ENCODE measurements at places on chromosomes 11 and 22. TPM values are rescaled to one million over a fixed set of nuclear protein-coding genes. Genes with fewer than 3 reads are reported as not detected.

SMCO4 gene
- total RNA-seq, result 1.6 TPM

EFCAB6 gene
- 1.7 TPM for total RNA-seq

RGL4 gene
- not detected for total RNA-seq

DCPS gene
- 30.1 TPM for total RNA-seq

CLMP gene
- 65.3 TPM for total RNA-seq

OR4S2 gene
- total RNA-seq, result not detected

TENM4 gene
- total RNA-seq, result 0.06 TPM

PANX1 gene
- 40.7 TPM for total RNA-seq

AQP11 gene
- total RNA-seq, result 3.7 TPM

HTR3A gene
- total RNA-seq, result not detected

DNA sequence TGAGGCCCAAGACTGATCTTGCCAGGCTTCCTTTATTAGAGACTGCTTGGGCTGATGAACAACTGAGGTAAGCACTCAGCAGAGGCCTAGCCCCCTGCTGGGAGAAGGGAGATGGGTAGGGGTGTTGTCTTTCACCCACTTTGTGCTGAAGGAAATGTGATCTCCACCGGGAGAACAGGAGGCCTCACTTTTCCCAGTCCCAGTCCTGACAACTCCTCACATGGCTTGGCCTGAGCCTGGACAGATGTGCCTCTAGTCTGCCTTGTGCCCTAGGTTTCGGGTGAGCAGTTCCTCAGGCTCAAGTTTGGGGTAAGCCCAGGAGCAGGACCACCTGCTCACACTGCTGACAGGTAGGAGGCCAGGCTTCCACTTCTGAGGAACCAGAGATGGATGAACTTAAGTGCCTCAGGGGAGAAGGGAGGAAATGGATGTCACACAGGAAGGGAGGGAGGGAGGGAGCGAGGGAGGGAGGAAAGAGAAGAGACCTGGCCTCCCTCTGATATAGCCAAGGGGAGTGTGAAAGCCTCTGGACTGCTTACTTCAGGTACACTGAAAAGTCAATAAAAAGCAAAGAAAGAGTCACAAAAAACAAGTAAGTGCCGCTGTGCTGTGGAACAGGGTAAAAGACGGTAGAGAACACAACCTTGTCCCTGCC, 8.1 kb downstream of the CLPB start:
- no peak for DNase-seq

DNA sequence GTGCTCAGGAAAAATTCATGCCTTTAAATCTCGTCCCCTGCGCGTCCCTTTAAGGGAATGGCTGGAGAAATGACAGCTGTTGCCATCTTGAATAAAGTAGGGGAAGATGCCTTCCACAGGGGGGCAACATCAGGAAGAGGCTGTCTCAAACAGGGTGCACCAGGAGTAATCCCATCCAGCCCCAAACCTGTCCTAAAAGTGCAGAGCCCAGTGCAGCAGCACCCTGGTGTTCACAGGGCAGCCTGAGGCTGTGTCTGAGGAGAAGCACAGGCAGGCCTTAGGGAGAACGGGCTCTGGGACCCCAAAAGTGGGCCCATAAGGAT, 10.8 kb upstream of the C11orf96 start:
- no peak for DNase-seq

GRCh38 chr11:128709402-128709801, 15.5 kb downstream of the FLI1 start:
- no peak for DNase-seq

GRCh38 chr11:115279813-115280761, 224.1 kb downstream of the CADM1 start:
- no peak for DNase-seq

- no peak for DNase-seq
Measured at GRCh38 chr22:45493286-45493771, 9.4 kb upstream of the FBLN1 start.

DNA sequence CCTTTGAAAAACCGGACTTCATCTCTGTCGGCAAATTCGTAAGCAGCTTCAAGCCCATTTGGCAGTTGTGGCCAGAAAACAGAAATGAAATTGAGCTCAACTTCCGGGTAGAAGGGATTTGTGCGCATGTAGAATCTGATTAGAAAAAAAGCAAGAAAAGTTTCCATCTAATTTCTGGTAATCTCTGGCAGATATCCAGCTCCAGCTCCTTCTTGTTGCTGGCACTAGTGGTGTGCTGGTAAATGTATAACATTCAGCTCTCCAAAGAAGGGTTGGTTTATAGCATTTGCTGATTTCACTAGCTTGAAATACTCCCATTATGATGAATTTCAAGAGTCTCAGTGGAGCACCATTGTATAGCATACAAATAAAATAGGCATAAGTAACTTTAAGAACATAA, 5.4 kb downstream of the MMP1 start:
- no peak for DNase-seq

DNA sequence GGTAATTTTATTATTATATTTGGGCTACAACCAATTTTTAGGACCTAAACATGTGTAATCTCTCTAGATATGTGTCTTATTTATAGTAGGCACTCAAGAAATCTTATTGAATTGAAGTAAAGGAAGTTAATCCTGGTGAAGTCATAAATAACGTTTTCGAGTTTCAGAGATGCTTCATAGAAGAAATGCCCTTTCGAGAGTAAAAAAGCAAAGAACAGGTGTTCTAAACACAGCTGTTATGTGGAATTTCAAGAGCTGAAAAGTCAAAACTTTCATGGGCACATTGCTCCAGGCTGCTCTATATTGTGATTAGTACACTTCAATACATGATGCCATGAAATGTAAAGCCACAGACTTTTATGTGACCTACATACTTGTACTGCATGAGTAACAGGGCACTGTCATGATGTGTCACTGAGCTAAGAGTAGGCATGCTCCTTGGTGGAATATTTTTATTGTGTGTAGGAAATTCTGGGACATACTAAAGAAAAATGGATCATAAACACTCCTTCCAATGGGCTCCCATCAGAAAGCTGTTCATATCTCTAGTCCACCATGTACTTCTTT, 7.2 kb upstream of the ELMOD1 start:
- DNase-seq, result peak; percentile 82

GRCh38 chr11:17734418-17734911, at the start of gene KCNC1:
Gene KCNC1 (plus strand): TSS chr11:17734781. CDS start chr11:17736003, 1,222 bp downstream.
- peak; percentile 54 for DNase-seq

- peak; percentile 48 for DNase-seq
Measured at GRCh38 chr11:79939111-79939510, 498.3 kb upstream of the TENM4 start.

- no peak for DNase-seq
Measured at GRCh38 chr11:120571476-120571875, 59.9 kb downstream of the GRIK4 start.

DNA sequence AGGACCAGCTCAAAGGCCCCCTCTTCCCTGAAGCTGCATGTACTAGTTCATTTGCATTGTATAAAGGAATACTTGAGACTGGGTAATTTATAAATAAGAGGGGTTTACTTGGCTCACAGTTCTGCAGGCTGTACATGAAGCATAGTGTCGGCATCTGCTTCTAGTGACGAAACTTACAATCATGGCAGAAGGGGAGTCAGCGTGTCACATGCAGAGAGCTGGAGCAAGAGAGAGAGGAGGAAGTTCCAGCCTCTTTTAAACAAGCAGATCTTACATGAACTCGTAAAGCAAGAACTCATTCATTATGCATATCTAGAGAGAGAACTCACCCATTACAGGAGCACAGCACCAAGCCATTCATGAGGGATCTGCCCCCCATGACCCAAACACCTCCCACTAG, 7.1 kb upstream of the HMGXB4 start:
- no peak for DNase-seq

GRCh38 chr11:130439160-130439519, 9.3 kb upstream of the ADAMTS15 start:
- no peak for DNase-seq

- DNase-seq, result no peak
Measured at GRCh38 chr11:115887316-115887715, 383.1 kb upstream of the CADM1 start.

DNA sequence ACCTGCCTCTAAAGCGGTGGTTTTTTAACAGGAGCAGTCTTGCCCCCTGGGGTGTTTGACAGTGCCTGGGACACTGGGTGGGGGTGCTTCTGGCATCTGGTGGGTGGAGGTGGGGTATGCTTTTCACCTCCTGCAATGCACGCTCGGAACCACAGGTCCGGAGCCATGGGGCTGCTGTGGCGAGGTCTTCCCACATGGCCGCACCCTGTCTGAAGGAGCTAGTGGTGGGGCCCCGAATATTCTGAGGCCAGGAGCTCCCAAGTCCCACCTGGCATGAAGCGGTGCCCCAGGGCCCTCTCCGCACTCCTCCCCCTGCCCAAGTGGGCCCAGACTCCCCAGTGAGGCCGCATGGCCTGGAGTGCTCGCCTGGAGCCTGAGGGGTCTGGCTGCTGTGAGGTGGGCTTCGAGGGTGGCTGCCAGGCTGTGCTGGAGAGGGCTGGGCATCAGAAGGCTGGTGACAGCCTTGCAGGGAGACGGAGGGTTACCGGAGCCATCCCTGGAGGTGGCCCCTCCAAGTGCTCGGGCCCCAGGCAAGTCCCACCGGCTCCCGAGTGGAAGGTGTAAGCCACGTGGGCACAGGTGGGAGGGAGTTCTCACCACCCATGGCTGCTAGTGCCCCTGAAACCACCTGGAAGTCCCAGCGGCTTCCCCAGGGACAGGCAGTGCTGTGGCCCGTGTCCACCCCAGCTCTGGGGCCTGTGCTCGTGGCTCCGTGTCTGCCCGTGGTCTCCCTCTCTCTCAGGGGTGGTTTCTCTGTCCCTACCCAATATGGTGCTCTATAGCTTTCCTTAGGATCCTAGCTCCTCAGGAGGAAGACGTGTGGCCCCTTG, 15.1 kb downstream of the TBX1 start:
- no peak for DNase-seq

DNA sequence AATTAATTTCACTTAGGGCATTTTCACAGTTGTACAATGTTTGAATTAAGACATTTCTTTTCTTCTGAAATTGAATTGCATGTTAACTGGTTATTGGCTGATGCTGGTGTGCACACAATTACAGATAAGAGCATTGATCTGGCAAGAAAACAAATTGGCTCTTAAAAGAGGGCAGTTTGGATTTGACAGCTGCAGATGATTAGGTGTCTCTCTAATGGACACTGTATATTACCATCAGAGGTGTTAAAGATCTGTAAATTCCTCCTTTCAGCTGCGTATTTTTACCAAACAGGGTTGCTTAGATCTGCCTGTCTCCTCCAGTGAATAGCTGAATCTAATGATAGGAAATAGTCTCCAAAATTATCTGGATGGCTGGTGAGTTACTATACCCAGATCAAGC, 198.5 kb downstream of the BLID start:
- DNase-seq, result no peak

DNA sequence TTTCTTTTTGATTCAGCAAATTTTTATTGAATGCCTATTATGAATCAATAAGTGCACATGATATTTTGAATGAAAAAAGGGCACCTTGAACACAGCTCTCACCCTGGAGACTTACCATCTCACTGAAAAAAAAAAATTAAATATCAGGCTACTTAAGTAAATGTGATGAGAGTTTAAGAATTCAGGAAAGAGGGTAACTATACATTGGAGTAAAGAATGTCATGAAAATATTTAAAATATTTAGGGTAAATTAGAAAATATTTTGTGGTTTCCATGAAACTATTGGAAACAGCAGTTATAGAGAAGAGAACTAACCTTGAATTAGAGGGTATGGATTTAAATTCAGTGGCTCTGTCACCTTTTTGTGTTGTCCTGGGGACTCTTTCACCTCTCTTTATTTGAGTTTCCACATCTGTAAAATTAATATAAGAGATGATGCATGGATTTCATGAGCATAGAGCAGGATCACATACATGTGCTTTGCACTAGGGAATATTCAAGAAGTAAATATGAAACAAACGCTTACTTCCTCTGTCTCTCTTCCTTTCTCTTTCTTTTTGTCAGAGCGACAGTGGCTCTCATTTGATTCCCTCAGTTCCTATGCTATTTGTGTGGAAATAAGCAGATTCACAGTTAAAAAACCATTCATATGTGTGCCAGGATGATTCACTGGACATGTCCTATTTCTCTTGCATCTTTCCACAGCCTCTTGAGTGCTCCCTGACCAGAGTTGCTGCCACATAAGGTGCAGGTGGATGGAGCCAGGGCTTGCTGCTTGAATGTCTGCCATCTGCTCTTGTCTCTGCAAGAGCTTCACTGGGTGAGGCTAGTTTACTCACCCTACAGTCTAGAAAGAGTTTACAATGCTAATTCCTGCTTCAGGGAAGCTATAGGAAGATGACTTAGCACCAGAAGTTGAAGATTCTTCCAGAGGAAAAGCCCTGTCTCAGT, 533.1 kb downstream of the ETS1 start:
- DNase-seq, result peak; percentile 22

GRCh38 chr11:129041611-129042018, 98.9 kb upstream of the TP53AIP1 start:
- peak; percentile 6 for DNase-seq

DNA sequence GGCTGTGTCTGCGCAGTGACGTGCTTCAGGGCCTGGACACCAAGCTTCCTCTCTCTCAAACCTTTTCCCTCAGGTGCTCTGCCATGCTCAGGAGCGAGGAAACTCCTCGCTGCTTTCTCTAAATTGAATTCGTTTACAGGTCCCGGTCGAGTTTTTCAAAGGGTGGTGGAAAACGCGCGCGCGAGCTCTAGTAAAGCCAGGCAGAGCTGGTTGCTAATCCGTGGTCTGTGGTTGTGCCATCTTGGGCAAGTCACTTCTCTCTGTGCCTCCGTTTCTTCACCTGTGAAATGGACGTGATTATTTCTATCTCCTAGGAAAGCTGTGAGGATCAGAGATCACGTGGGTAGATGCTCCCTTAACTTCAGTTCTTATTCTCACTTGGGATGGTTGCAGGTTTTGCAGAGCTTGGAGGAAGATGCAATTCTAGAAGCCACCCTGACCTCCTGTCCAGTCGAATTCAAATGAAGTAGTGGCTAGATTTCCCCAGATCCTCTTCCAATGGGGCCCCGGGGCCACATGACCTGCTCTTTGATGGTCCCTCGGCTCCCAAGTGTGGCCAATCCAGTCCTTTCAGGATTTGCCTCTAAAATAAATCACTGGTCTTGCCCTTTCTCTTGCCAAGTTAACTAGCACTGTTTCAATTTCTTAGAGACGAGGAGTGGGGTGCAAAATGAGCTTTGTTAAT, 10.5 kb upstream of the ALX4 start:
- no peak for DNase-seq

DNA sequence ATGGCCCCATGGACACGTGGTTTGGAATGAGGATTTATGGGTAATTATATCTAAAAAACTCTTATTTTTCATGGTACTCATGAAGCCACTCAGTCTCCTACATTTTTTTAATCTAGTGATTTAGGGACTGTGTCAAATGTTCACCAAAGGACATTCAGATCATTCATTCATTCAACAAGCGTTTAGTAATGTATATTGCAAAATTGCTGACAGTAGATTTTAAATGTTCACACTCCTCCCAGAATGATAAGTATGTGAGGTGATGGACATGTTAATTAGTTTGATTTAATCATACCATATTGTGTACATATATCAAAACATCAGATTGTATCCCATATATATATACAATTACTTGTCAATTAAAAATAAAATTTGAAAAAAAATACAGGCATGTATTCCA, 40.8 kb upstream of the E2F8 start:
- DNase-seq, result no peak
